ENCODE measurements at places on chromosomes 12 and 14. TPM values are rescaled to one million over a fixed set of nuclear protein-coding genes. Genes with fewer than 3 reads are reported as not detected.

Gene PAX9
- total RNA-seq, result 0.07 TPM

Gene WNT1
- not detected for total RNA-seq

Gene TMEM253
- not detected for total RNA-seq

Gene CD69
- 0.53 TPM for total RNA-seq

Gene CLEC2A
- not detected for total RNA-seq

Gene SLC5A8
- total RNA-seq, result not detected

Measured in thoracic aorta endothelial cell (primary cell).